BJ (cell line): ENCODE measurements at places on chromosomes 16 and 17.

DNA sequence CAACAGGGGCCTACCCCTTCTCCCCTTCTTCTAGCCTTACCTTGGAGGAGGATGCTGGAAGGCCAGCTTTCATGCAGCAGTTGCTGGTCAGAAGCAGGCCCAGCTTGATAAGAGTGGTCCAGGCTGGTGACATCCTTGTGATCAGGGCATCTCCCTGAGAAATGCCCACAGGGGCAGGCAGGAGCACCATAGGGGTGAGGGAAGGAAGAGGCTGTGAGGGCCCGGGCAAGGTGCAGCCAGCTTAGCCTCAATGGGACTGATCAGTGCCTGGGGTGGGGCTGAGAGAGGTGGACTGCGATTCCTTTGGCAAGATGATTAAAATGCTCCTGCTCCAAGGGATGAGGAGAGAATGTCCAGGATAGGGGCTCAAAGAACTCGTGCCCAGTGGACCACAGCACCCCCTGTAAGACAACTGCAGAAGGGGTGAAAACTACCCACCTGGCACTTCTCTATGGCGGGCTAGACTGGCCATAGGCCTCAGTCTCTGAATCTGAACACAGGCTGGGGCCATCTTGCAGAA lies 9.5 kb upstream of the GALK1 start:
- no peak for DNase-seq

DNA sequence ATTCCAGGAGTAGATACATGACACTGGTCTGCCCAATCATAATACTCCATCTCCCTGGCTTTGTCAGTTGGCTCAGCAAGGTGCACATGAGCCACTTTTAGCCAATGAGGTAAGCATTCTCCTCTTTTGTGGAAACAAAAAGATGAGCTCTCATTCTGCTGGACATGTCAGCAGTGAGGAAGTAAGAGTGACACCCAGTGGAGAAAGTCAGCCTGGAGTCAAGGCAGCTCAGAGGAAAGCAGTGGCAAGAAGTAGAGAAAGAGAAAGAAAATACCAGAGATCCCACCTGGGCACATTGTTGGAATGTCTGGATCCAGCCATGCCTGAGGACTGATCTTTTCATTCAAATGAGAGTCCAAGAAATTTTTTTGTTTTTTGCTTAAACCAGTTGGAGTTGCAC lies 496.9 kb upstream of the C16orf82 start:
- no peak for DNase-seq

GRCh38 chr16:88617268-88618031 lies 20.9 kb upstream of the IL17C start:
- DNase-seq = no peak

- DNase-seq = no peak
These were observed 145.2 kb downstream of the SDK2 start for GRCh38 chr17:73498886-73499554.

DNA sequence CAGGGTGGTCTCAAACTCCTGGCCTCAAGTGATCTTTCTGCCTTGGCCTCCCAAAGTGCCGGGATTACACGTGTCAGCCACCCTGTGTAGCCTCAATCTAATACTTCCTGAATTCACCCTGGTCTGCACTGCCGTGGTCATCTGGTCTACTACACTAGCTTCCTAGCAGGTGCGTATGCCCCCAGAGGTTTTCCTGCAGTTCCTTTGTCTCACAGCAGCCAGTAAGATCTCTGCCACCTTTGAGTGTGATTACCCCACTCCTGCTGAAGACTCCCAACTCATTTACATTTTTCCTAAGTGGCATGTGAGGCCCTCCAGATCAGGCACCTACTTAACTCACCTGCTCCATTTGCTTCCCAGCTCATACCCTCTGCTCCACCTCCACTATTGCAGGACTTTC lies 5.1 kb upstream of the DDX19A start:
- no peak for DNase-seq

GRCh38 chr16:14275934-14276333 lies 204.8 kb downstream of the MRTFB start:
- DNase-seq = no peak

DNA sequence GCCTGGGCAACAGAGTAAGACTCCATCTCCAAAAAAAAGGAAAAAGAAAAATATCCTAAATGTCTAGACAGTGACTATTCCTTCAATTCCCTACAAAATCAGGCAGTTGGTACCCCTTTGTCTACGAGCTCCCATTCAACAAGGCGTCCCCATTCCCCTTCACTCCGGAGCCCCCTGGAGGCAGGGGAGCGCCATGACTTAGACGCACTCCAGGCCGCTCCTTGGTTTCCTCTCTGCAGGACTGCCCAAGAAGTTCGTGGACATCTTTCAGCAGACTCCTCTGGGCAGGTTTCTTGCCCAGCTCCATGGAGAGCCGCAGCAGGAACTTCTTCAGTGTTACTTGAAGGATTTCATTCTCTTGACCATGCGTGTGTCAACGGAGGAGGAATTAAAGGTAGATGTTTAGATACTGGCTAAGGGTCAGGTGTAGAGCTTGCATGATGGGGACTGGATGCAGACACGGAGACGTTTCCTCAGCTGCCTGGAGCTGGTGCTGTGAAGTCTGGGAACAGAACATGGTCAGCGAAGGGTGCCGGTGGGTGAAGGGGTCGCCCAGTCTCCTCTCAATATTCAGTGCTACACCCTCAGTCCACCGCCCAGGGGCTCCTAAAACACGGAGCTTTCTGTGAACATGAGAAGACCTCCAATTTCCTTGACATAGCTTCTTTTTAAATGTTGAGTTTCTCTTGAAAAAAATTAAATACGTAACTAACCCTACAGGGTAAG lies 53.3 kb upstream of the ENDOV start:
- no peak for DNase-seq

DNA sequence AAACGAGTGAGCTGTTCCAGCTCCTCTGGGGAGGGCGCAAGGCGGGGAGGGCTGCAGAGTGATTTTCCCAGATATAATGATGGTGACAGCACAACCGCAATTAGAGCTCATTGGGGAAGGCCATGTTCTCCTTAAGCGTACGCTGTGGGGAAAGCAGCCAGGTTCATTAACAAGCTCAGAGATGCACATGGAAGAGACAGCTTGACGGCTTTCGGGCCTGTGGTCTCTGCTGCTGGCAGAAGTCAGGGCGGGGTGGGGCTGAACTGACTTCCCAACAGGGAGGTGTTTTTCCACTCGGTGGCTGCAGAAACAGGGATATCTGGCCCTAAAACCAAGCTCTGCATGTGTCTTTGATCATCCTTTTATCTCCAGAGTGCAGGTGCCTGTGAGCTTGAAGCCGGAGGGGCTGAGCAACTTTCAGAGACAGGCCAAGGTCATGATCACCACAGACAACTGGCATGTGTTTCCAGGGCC lies 24.0 kb upstream of the CACNG1 start:
- DNase-seq = no peak

- no peak for DNase-seq
These were observed at the start of gene CNP for GRCh38 chr17:41966463-41967140. CNP (plus strand) TSS chr17:41966795; CDS start chr17:41966885, 90 bp downstream.

GRCh38 chr16:66508248-66508913 lies 41.5 kb downstream of the TK2 start:
- DNase-seq = no peak

GRCh38 chr17:42708588-42708987 lies 26.3 kb downstream of the CNTNAP1 start:
- no peak for DNase-seq

DNA sequence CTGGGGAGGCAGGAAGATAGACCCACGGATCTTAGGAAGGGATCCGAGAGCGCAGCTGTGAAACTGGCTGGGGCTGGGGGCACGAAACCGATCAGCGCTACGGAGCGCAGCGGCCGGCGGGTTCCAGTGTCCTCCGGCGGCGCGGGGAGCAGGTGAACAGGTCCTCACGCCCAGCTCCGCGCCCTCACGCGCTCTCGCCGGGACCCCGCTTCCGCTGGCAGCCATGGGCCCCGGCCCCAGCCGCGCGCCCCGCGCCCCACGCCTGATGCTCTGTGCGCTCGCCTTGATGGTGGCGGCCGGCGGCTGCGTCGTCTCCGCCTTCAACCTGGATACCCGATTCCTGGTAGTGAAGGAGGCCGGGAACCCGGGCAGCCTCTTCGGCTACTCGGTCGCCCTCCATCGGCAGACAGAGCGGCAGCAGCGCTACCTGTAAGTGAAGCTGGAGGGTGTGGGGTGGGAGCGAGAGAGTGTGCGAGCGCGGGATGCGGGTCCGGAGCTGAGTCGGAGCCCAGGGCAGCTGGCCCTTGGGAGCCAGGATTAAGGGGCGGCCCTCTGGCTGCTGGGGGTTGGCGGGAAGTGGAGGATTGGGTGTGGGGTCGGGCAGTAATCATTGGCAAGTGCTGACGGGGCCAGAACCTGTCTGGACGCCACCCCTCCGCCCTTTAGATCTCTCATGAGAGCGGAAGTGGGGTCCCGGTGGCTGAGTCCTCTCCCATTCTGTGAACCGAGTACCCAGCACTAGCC lies 479 bp downstream of the ITGA3 start:
- DNase-seq = no peak

DNA sequence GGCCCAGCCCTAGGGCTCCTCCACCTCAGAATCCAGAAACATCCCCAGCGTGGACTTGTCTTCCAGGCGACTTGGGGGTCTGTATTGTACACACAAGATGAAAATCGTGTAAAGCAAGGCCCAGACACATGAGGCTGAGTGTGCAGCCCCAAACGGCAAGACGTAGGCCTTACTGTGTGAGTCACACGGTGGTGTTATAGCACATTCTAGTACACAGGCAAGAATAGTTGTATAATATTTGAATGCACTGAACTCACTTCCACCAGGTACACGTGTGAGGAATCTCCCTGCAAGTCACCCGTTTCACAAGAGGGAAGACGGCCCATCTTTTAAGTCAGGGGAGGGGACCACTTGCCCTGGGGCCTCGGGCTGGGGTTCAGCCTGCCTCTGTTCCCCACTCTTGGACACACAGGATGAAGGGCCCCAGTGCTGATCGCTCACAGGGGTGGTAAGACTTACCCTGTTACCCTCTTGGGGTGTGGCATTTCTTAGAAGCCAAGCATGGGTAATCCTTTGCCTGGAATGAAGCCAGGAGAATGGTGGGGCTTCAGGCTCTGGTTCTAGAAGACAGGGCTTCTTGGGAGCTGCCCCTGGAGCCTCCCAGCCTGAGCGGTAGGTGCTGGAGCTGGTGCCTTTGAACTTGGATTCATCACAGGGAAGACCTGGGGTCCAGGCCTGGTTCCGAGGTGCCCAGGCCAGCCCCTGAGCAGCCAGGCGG lies 71.3 kb downstream of the SREBF1 start:
- DNase-seq = no peak

DNA sequence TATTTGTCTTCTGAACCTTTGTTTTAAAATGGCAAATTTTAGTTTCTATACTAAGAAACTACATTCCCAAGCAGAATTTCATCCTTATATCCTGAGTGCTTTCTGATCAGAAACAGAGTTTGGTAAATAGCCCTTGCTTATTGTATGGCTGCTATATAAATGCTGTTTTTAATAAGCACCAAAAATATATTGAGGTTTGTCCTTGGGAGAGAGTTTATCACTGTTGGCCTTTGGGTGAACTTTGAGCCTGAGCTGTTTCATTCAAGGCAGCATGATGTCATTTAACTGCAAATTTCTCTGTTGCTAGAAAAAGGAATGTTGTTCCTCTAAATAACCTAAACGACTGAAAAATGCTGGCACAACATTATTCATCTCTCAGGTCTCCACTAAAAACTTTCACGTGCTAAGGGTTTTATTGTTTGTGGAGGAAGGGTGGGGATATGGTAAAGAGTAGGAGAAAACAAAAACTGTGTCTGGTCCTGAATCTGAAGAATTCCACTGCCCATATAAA lies 334.3 kb upstream of the TBX2 start:
- DNase-seq = peak; percentile 37

- DNase-seq = no peak
These were observed 39.3 kb downstream of the SMG6 start for GRCh38 chr17:2264067-2264860.

DNA sequence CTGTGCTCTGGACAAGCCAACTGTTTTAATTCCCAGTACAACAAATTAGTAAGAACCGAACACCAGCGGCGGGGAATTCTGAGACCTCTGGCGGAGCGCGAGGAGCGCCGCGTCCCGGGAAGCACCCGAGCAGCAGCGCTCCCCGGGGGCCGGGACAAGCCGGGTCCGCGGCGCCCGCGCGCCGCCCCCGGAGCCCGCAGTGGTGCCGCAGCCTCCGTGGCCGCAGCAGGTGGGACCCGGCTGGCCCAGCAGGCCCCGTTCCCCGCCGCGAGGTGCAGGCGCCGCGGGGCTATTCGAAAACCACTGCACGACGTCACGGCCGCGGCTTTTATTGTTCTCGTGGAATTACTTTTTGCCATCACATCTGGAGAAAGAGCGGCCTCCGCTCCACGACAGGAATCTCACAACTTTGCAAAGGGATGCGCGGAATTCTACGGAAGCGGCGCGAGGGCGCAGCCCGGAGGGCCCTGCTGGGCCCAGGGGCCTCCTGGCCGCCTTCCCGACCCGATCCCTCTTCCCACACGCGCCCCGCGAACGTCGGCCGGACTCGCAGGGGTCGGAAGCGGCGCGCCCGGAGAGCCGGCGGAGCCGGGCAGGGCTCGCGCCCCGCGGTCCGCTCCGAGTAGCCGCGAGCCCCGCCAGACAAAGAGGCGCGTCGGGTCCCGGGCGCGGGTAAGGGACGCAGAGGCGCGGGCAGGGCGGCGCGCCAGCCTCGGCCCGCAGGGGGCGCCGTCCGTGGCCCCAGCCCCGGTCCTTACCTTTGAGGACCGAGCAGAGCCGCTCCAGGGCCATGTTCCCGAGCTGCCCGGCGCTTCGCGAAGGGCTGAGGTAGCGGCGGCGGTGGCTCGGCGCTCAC lies 696 bp downstream of the NETO2 start:
- no peak for DNase-seq

DNA sequence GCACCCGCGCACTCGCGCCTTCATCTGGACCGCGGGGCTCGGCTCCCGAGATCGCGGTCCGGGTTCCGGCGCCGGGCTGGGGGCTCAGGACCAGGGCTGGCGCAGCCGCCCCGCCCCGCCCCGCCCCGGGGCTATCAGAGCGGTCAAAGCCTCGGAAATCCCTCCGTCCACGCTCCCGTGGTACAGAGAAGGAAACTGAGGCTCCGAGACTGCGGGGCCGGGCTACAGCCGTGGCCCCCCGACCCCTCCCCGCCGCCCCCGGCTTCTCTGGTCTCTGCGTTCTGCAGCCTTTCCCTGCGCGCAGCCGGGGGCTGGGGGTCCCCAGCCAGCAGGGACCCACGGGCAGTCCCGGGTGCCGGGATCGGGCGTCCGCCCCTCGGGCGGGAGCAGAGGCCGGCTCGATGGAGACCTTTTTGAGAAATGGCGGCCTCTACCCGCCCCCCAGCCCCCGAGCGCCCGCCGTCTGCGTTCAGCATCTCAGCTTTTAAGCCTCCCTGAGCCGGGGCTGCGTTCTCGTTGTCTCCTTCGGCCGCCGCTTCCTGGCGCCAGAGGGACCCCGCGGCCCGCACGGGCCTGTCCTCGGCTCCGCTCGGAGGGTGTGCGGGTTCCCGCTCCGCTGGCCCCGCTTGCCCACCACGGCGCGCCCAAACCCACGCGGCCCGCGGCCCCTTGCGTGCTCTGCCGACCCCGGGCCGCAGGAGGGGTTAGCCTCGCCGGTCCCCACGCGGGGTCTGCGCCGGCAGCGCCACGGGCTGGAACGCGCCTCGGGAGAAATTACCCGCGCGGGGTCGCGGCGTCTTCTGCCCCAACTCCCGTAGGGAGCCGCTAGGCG lies 1.5 kb upstream of the NPTX1 start:
- DNase-seq = no peak
